ENCODE measurements at places on chromosomes 7 and 10.

DNA sequence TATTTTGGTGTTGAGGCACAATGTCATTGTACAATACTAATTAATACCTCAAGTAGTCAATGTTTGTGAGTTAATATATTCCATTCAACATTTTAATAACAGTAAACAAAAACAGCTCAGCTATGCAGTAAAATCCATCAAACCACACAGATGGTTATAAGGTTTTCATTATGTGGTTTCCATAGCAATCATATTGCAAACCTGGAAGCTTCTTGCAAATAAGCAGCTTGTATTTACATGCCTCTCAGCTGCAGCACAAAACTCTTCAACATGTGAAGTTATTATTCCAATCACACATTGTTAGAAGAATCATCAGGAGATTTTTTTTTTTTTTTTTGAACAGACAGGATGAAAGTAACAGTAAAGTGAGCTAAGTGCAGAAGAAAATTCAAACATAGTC is 170.2 kb downstream of the SKAP2 start:
- no peak for DNase-seq

DNA sequence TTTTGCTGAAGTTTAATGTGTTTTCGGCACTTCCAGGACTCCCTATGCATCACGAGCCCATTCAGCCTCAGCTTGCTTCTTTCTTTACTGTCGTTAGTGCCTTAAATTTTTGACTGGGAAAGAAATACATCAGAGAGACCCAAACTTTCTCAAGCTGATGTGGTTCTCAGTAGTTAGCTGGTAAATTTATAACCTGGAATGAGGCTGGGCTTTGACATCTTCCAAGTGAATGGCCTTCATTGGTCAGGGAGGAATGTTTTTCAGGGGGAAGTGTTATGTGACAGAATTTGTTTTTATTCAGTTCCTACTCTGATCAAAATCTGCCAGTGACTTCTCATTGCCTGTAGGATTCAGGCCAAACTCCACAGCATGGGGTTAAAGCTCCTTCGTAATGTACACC is 296.9 kb downstream of the SORCS3 start:
- DNase-seq, result no peak

GRCh38 chr7:42618651-42619360 is 293.1 kb downstream of the C7orf25 start:
- DNase-seq, result no peak

GRCh38 chr7:101386558-101387231 is 24.0 kb downstream of the COL26A1 start:
- DNase-seq, result no peak

GRCh38 chr7:102300643-102301221 is 14.1 kb downstream of the SH2B2 start:
- DNase-seq, result no peak

DNA sequence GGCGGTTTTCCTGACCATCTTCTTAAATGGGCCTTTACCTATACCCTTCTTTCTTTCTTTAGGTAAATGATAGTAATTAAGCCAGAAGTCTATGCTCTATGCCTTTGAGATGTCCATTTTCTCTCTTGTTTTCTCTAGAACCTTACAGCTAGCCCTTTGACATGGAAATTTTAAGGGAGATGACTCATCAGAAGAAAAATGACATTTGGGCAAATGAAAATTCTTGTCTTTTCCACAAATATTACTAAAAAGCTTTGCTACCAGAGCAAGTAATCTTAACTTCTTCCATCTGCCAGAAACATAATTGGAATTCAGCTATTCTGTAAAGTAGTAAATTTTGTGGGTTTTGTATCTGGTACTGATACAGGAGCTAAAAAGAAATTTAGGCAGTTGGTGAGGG is 59.5 kb downstream of the CCDC3 start:
- DNase-seq, result no peak

GRCh38 chr10:1241322-1241890 is 185.2 kb downstream of the WDR37 start:
- DNase-seq, result no peak

- no peak for DNase-seq
Observed at GRCh38 chr10:75505840-75506506, 74.5 kb downstream of the LRMDA start.

GRCh38 chr10:119807960-119808697 is 64.5 kb downstream of the MCMBP start:
- DNase-seq, result no peak

DNA sequence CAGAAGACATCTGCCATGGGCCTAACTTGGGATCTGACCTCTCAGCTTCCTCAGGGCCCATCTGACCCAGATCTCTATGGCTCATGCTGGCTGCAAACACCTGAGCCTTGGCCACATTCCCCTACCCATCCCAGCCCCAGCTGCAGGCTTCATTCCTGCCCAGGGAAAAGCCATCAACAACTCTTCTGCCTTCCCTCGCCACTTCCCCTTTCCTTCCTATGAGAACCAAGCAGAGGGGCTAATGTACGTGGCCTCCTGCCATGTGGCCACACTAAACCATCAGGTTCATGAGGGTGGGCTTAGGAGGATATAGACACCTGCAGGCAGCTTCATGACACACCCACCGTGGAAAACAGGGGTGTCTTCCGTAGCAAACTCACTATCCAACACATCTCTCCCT is 312.2 kb downstream of the GALNT17 start:
- no peak for DNase-seq

All from stimulated activated CD8-positive, alpha-beta memory T cell treated with anti-CD3 and anti-CD28 coated beads, Interleukin-15, amount 100 ng/mL, for 4 hours (primary cell).